COR-L47 (cell line): ENCODE measurements at places on chromosomes 11 and 22.

GRCh38 chr22:27681037-27681436 lies 120.5 kb downstream of the MN1 start:
- no peak for DNase-seq

GRCh38 chr11:107733518-107733917 lies 21.7 kb upstream of the SLN start:
- no peak for DNase-seq

GRCh38 chr11:67282155-67282875 lies 6.8 kb upstream of the ANKRD13D start:
- no peak for DNase-seq

GRCh38 chr22:35191412-35191811 lies 65.9 kb upstream of the HMGXB4 start:
- DNase-seq = no peak

- DNase-seq = no peak
These were observed 357.2 kb downstream of the OPCML start for GRCh38 chr11:133175103-133175502.

DNA sequence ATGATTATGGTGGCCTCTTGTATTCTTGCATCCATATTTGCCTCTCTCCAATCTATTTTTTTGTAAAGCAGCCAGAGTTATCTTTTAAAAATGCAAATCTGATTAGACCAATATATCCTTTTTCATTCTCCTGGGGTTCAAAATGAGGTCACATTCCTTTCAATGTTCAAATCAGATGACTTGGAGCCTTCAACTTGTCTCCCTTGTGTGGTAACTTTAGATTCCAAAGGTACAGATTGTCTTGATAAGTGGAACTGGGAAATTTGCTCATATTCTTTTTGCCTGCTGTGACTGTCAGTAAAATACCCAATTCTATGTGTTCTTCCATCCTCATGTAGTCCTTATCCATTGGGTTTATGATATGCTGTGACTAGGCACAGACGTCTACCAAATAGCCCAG lies 15.1 kb upstream of the CAPRIN1 start:
- DNase-seq = no peak

DNA sequence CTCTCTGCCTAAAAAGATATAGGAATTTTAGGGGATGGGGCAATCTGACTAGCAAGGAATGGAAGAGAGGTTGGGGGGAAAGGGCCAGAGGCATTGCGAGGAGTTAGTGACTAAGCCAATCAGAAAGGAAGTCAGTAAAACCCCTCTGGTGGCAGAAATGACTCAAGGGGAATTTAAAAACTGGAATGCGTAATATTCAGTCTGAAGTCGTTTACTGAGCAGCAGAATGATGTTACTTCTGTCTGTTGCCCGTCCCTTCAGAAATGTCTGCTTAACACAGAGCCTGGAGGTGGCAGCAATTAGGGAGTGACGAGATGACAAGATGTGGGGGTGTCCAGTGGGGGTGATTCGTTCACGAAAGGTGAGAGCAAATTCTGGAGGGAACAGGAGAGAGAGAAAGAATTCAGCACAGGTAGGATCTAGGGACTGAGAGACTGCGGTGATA lies 107.7 kb upstream of the CLMP start:
- DNase-seq = no peak

- peak; percentile 14 for DNase-seq
These were observed 3.2 kb upstream of the KCNE3 start for GRCh38 chr11:74470526-74470925.

GRCh38 chr11:105032495-105032894 lies 2.4 kb downstream of the CASP1 start:
- DNase-seq = no peak

DNA sequence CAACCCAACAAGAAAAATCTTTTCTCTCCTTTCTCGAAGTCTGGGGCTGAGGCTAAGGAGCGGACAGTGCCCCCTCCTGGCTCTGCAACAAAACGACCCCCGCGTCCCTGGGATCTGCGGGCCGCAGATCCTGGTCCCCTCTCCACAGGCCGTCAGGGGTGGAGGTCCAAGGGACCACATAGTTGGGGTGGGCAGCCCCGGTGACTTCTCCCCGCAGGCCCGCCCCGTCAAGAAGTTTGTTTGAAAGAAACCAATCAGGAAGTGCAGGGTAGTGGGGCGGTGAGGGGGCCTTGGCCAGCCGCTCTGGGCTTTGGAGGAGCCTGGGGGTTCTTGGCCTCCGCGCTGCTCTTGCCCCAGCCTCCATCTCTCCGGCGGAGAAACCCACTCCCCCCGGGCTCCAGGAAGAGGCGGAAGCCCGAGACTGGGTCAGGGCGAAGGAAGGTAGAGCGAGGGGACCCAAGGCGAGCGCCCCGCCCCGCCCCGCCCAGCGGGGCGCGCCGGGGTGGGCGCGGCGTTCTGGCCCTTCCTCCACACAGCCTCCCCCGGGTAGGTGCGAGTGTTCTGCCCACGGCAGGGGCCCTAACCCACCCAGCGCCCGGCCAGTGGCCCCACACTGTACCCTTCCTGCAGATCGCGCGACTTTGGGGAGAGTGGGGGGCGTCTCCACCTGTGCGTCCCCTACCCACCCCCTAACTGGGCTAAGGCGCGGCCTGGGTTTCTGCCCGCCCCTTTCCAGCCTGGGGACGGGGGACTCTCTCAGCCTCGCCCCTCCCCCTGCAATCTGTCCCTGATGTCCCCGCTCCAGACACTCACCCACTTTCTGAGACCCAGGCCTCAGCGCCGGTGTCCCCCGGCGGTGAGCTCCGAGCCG lies 1.3 kb downstream of the TP53I11 start:
- DNase-seq = no peak

DNA sequence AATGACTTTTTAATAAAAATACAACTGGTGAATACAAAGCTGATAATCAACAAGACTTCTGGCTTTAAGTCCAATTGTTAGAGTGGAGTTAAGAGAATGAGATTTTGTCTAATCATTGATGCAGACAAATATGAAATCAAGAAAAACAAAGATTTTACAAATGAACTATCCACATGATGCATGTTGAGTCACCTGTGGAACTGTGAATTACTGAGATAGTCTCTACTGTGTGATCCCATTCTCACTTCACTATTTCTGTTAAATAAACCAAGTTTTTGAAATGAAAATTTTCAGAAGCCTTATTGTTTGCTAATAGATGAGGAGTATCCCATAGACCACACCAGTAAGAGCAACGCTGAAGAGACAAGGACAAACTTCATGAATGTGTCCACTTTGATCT lies 8.4 kb upstream of the CTSC start:
- DNase-seq = no peak

GRCh38 chr11:197741-198235 lies 4.9 kb downstream of the SCGB1C1 start:
- no peak for DNase-seq

- no peak for DNase-seq
These were observed 1278.4 kb upstream of the TENM4 start for GRCh38 chr11:80719292-80719646.

GRCh38 chr11:72391638-72392423 lies 42.5 kb downstream of the CLPB start:
- no peak for DNase-seq

DNA sequence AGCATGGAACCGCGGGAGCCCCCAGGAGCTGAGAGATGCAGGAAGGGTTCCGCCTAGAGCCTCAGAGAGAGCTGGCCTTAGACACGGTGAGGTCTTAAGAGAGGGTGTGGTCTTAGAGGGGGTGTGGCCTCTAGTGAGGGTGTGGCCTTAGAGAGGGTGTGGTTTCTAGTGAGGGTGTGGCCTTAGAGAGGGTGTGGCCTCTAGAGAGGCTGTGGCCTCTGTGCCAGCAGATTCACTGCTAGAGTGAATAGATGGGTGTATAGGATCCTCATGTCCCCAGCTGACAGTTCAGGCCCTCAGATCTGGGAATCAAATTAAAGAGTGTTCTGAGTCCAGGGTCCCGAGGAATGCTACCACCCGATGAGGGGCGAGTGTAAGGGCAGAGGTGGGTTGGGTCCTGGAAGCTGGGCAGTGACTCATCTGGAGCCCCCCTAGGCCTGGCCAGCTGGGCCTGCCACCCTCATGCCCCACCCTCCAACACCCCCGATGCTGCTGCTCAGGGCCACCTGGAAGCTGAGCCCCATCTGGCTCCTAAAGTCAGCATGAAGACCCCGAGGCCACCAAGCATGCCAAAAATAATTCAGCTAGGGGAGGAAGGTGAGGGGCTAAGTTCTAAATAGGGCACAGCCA lies 49.5 kb downstream of the IGF2 start:
- DNase-seq = peak; percentile 4

DNA sequence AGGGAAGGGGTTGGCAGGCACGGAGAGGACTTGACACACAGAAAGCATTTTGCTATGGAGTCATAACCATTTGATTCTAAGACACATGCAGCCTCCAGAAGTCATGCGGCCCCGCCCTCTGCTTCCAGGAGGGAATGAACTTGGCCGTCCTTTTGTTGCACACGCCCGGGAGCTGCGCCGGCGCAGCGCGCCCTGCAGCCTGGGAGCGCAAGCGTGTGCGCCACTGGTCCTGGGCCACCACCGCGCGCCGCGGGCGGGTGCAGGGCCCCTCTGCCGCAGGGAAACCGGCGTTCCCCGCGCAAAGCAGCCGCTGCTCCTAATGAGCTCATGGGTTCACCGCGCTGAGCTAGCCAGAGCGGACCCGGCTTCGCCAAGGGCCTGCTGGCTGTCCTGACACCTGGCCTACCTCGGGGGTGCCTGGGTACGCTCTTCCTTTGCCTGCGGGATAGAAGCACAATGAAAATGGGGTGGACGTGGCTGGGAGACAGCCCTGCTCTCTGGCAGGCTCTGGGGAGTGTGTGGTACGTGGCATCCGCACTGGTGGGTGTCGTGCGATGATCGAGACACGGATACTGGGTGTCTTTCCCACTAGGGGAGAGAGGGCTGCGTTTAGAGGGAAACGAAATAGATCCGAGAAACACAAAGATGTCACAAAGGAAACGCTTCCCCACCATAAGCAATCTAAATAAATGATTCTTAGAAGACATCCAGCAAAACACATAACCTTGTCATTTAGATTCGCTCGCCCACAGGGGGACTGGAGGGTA lies 669 bp downstream of the MICAL3 start:
- DNase-seq = peak; percentile 67

DNA sequence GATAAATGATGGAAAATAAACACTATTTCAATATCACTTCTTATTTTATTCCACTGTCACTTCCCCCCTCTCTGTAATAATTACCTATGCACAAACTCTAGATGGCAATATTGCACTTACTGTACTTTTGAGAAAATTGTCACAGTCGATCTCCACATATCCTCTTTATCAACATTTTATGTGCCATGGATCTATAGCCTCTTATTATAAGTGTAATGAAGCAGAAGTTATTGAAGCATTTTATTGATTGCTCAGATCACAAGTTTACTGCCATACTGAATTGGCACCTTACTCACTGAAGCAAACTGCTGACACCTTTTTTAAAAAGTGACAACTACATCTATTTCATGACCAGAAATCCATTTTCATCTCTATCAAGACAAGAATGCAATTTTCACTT lies 133.4 kb downstream of the DCDC1 start:
- peak; percentile 32 for DNase-seq

- DNase-seq = no peak
These were observed 18.7 kb upstream of the GNB1L start for GRCh38 chr22:19873138-19873959.

DNA sequence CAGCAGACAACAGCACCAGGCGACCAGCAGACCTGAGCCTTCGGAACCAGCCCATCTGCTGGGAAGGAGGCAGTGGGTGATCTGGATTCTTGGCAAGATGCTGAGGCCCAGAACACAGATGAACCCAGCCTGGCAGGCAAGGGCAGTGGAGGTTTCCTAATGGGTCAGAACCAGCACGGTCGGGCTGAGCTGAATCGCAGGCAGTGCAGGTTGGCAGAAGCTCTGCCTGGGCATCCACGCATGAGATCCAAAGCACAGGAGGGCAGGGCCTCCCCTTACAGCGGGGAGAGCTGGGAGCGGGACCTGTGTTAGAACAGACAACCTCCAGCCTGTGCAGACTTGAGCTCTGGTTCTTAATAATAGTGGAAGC lies 47.5 kb downstream of the DSCAML1 start:
- no peak for DNase-seq

DNA sequence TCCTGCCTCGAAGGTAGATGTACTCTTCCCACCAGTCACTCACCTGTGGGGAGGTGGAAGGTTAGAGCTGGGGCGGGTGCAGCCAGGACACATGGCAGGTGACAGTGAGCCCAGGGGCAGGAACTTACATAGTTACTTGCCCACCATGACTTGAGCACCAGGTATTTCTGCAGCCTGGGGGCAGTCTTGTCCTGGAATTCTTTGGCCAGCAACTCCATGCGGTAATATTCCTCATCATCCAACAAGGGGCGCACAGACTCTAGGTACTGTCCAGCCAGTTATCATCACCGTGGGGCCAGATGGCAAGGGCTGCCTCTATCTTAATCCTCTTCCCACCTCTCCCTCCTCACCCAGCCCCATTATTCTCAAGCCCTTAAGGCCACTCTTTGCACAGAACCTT lies 2.2 kb downstream of the CPT1B start:
- peak; percentile 55 for DNase-seq

- no peak for DNase-seq
These were observed 38.8 kb downstream of the TXN2 start for GRCh38 chr22:36442506-36443197.

- no peak for DNase-seq
These were observed 17.3 kb downstream of the PIK3IP1 start for GRCh38 chr22:31275018-31275417.

DNA sequence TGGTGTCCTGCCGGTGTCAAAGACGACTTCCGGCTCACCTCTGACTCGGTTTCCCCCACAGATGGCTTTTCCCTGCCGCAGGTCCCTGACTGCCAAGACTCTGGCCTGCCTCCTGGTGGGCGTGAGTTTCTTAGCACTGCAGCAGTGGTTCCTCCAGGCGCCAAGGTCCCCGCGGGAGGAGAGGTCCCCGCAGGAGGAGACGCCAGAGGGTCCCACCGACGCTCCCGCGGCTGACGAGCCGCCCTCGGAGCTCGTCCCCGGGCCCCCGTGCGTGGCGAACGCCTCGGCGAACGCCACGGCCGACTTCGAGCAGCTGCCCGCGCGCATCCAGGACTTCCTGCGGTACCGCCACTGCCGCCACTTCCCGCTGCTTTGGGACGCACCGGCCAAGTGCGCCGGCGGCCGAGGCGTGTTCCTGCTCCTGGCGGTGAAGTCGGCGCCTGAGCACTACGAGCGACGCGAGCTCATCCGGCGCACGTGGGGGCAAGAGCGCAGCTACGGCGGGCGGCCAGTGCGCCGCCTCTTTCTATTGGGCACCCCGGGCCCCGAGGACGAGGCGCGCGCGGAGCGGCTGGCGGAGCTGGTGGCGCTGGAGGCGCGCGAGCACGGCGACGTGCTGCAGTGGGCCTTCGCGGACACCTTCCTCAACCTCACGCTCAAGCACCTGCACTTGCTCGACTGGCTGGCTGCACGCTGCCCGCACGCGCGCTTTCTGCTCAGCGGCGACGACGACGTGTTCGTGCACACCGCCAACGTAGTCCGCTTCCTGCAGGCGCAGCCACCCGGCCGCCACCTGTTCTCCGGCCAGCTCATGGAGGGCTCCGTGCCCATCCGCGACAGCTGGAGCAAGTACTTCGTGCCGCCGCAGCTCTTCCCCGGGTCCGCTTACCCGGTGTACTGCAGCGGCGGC lies 5.5 kb downstream of the B3GNT6 start:
- DNase-seq = no peak
